ENCODE measurements at places on chromosomes 4 and X.

GRCh38 chr4:103375278-103375677 lies 177.1 kb upstream of the CENPE start:
- no peak for DNase-seq

DNA sequence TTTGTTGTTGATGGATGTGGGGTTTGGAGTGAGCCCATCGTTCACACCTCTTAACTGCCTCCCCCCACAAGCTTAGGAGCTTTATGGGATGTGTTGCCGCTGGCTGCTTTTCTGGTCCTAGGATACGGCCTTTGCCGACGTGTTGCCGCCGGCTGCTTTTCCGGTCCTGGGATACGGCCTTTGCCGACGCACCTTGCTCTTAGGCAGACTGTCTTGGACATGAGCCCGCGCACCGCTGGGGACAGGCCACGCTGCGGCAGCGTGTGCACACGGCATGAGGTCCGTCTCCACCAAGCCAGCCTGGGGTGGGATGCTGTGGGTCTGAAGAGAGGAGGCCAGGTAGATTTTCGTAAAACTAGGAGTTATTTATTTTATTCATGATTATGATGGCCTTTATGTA lies 14.2 kb downstream of the RGS12 start:
- DNase-seq, result no peak

DNA sequence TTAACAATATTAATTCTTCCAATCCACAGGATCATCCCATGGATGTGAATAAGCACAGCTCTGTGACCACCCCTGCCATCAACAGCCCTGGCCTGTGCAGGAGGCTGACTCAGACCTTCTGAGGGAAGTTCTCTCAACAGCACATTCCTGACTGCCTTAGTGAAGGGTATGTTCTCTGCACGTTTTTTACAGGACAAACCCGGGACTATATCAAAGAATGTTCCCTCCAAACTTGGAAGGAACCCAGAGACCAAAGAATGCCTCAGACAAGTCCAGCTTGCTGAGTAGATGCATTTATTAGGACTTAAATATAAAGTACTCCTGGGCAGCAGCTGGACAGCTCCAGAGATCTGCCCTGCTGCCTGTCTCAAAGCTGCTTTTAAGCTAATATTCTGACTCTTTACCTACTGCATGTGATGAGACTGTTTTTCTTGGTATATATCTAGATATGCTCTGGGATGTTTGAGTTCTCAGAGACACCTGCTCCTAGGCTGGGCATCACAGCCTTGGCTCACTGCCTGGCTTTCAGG lies 1127.8 kb upstream of the PRKX start:
- DNase-seq, result no peak

- no peak for DNase-seq
Observed at GRCh38 chrX:154348646-154349358, 25.6 kb downstream of the FLNA start.

- no peak for DNase-seq
Observed at GRCh38 chr4:36115312-36115711, 129.0 kb downstream of the ARAP2 start.

DNA sequence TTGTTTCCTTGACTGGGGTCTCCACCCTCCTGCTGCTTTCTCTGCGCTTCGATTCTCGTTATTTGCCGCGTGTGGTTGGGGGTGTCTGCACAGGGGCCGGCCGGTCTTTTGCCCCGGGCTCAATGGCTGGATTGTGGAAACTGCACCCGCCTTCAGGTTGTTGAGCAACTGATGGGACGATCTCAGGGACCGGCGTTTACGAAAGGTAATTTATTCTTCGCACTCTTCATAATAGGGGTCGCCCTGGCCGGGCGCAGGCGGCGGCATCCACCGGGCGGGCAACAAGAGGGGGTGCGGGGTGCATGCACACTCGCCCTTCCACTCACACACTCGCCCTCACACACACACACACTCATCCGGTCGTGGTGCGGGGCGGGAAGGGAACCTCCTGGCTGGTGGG lies 1.4 kb downstream of the ADGRL3 start:
- DNase-seq, result no peak

GRCh38 chrX:52437212-52437611 lies 58.4 kb upstream of the XAGE1A start:
- no peak for DNase-seq

- no peak for DNase-seq
Observed at GRCh38 chr4:5656415-5656814, 51.9 kb downstream of the EVC2 start.

GRCh38 chrX:8242431-8243020 lies 71.5 kb upstream of the VCX2 start:
- no peak for DNase-seq
